ENCODE measurements at places on chromosomes 2 and 18.
A peak's percentile ranks its signal among the peaks of the same experiment; 100 is the strongest.

GRCh38 chr2:126715111-126715510 lies 59.2 kb downstream of the GYPC start:
- no peak for DNase-seq

DNA sequence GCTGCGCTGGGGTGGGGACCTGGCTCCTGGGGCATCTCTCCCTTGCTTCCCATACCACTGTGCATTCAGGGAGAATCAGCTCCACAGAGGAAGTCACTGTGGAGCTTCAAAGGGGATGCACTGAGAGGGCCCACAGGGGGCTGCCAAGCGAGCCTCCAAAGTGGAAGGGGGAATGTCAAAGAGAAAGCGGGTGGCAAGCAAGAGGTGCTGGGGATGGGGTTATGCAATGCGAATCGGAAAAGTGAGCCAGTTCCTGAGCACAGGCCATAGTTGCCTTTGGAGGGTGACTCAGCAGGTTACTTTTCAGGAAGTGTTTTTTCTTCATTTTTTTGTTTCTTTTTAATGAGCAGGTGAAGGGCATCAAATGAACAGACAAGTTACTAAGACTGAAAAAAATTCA lies 17.6 kb downstream of the PMAIP1 start:
- no peak for DNase-seq

DNA sequence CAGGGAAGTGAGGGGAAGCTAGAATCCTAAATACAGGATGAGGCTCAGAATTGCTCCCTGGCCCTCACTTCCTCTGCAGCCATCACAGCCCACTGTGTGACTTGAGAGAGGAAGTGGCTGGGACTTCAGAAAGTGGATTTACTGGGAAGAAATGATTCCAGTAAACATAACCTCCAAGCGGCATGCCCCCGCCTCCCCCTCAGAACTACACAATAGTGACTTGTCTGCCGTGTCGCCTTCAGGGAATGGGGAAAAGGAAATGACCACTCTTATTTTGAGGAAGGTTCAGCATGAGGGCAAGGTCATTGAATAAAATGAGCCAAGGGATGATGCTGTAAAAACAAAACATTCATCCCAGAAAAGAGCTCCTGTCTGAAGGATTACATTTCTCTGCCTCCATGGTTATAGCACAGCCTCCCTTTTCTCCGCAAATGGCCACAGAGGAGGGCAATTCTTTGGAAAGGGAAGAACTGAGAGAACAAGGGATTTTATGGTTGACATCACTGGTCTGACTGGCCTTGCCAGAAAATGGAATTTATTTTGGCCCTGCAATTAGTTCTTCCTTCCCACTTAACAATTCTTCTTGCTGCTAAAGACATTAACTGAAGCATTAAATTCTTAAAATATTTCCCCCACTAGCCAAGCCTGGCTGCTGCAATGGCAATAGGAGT lies 78.9 kb upstream of the DAPL1 start:
- DNase-seq: peak; percentile 83

GRCh38 chr2:137659616-137660015 lies 304.7 kb upstream of the HNMT start:
- no peak for DNase-seq

DNA sequence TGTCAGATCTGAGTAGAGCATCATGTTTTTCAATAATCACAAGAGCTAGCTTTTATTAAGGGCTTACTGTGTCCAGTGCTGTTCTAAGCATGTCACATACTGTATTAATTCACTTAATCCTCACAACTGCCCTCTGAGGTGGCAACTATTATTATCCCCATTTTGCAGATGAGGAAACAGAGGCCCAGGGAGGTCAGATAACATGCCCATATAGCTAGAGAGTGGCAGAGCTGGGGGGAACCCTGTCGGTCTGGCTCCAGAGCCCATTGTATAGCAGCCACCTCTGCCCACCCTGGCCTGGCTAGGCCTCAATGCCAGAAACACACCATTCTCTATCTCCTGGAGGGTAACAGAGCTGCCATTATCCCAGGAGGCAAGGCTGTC lies 113.2 kb downstream of the B3GNT2 start:
- no peak for DNase-seq

GRCh38 chr2:130920415-130921163 lies 83.9 kb downstream of the ARHGEF4 start:
- peak; percentile 42 for DNase-seq

- no peak for DNase-seq
These were observed 1142.7 kb upstream of the SLC39A10 start for GRCh38 chr2:194514281-194514680.

GRCh38 chr2:18077231-18077630 lies 198.8 kb downstream of the KCNS3 start:
- no peak for DNase-seq

- DNase-seq: no peak
These were observed 112.2 kb upstream of the TTC39C start for GRCh38 chr18:23902396-23902795.

- DNase-seq: no peak
These were observed 86.0 kb downstream of the DTNB start for GRCh38 chr2:25587361-25587760.

DNA sequence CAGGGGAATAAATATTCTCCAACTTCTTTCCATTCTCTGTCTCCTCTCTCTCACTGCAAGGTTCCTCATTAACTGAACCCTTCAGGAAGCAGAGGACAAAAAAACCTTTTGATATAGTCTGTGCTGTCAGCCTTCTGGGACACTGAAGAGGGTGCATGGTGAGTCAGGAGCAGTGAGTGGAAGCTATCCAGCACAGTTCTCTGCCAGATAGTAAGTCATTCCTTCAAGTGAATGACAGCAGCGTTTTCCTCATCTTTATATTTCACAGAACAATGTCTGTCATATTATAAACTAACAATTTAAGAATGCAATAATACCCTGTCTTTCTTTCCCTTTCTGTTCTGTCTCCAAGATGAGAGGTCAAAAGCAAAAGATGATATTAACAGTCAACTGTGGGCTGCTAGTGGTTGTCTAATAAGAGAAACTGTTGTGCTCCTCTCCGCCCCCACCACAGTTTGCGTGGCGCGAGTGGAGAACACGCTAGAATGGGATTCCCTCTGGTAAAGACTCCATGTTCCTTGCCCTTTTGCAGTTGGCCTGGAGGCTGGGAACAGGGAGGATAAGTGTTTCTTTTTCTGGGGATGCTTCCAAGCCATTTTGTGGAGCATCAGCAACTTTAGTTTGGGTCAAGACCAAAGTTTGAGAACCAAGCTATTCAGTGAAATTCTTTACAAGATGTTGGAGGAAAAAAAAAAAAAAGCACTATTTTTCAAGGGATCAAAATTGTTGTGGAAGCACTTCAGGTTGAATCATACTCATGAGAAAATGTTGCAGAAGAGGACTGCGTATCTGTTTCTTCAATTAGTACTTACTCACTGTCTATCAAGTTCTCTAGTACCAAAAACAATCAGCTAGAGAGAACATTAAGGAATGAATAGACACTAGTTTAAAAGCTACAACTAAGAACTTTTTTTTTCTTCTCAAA lies 430.2 kb downstream of the SETBP1 start:
- peak; percentile 52 for DNase-seq
